RPMI8226 (cell line): ENCODE measurements at places on chromosomes 13 and 19.
A peak's percentile ranks its signal among the peaks of the same experiment; 100 is the strongest.

DNA sequence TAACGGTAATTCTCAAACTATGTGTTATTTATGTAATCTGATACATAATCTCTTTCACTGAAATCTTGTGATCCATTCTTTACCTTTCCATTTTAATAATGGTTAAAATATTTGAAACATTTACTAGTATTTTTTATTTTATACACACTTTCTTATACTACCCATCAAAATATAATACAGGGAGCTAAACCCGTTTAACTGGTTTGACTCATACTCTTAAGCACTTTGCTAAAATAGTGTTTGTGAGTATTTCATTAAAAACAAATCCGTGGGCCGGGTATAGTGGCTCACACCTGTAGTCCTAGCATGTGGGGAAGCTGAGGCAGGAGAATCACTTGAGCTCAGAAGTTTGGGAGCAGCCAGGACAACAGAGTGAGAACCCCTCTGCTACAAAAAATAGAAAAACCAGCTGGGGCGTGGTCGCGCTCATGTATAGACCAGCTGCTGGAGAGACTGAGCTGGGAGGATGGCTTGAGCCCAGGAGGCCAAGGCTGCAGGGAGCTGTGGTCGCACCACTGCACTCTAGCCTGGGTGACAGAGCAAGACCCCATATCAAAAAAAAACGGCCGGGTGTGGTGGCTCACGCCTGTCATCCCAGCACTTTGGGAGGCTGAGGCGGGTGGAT is 43.8 kb upstream of the DCUN1D2 start:
- no peak for DNase-seq

DNA sequence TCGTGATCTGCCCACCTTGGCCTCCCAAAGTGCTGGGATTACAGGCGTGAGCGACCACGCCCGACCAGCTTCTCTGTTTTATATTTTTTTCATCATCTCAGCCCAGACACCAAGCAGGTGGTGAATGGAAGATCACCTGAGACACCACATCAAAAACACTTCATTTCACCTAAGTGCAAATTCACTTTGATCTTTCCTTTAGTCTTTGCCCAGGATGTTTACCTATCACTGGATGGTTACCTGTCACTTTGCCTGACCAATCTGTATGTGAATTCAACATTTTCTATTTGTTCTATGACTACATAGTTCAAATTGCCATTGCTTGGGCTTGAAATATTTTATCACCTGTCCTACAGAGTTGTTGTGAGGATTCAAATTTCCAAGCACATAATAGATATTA is 65.7 kb downstream of the PAN3 start:
- DNase-seq, result no peak

- peak; percentile 81 for DNase-seq
Observed at GRCh38 chr19:925087-925525, 729 bp upstream of the ARID3A start.

DNA sequence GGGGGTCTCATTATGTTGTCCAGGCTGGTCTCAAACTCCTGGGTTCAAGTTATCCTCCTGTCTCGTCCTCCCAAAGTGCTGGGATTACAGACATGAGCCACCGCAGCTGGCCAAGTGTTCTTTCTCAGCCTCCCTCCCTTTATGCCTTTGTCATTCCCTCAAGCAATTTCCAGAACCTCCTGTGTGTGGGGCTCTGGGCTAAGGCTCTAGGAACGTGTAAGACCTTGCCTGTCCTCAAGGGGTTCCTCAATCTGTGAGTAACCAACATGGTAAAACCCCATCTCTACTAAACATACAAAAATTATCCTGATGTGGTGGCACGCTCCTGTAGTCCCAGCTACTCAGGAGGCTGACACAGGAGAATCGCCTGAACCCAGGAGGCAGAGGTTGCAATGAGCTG is 15.5 kb upstream of the SPACA4 start:
- no peak for DNase-seq

GRCh38 chr19:41887711-41888382 is 4.9 kb downstream of the ARHGEF1 start:
- DNase-seq, result no peak

DNA sequence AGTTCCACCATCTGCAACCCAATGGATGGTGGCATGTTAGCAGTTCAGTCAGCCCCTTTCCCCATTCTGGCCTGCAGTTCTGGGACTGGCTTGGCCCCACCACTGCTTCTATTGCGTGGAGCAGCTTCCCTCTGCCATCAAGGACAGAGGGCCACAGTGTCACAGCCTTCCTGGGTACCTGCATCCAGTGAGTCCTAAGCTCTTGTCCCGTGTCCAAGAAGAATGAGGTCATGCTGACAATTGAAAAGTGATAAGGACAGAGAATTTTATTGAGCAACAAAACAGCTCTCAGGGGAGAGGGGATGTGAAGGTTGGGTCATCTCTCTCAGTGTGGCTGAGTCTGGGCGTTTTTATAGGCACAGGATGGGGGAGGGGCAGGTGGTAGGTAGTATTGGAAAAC is 33.5 kb upstream of the SIN3B start:
- no peak for DNase-seq

DNA sequence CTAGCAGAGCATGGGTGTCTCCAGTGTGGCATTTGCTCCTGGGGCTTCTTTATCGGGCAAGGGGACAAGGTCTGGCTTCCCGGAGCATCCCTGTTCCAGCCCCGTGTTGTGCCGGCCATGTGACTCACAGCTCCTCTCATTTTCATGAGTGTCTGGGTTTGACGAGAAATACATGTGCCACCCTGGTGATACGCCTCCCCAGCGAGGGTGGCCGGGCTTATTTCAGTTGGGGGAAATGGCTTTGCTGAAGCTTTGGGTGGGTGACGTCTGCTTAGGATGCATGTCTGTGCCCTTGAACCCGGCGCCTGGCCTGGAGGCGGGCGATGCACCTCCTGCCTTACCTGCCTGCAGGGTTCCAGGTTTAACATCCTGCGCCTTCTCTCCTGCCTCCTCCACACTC is 61.9 kb upstream of the LDLR start:
- no peak for DNase-seq

DNA sequence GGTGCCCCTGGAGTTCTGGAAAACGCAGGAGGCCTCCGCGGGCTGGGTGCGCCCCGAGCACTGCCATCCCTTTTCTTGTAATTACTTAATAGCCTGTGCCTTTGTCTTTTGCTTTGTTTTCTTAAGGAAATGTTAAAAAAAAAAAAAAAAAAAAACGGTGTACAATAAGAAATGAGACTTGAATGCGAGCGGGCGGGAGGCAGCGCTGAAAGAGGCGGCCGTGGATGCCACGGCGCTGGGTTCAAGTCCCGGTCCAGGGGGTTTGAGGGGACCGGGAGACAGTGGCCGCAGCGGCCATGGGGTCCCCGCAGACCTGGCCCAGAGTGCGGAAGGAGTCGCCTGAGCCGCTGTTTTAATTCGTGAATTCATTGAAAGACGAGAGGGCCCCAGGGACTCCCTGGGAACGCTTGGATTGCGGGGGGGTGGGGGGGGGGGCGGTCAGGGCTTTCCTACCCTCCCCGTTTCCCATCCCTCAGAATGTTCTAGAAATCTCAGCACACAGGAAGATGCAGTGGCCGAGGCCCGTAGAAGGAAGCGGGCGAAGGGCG is 349.2 kb upstream of the ARGLU1 start:
- DNase-seq, result no peak

DNA sequence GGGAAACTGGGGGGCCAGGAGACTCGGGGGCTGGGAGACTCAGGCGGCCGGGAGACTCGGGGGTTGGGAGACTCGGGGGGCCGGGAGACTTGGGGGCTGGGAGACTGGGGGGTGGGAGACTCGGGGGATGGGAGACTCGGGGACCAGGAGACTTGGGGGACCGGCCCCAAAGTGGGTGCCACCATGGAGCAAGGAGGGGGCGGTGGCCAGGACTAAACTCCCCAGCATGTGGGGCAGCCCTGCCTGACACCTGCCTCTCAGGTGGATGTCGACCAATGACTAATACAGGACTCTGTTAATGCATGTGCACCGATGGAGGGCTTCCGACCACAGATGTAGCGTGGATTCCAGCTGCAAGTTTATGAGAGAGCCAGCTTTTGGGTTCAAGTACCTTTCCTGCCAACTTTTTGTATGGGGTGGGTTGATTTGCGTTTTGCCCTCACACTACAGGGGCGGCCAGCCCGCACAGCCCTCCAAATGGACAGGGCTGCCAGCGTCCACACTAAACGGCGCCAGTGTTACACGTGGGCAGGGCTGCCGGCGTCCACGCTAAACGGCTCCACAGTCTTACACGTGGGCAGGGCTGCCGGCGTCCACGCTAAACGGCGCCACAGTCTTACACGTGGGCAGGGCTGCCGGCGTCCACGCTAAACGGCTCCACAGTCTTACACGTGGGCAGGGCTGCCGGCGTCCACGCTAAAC is 62.2 kb downstream of the RASA3 start:
- DNase-seq, result no peak

GRCh38 chr13:41296879-41297646 is 14.0 kb upstream of the NAA16 start:
- no peak for DNase-seq

GRCh38 chr13:30163441-30163840 is 143.9 kb downstream of the KATNAL1 start:
- no peak for DNase-seq

DNA sequence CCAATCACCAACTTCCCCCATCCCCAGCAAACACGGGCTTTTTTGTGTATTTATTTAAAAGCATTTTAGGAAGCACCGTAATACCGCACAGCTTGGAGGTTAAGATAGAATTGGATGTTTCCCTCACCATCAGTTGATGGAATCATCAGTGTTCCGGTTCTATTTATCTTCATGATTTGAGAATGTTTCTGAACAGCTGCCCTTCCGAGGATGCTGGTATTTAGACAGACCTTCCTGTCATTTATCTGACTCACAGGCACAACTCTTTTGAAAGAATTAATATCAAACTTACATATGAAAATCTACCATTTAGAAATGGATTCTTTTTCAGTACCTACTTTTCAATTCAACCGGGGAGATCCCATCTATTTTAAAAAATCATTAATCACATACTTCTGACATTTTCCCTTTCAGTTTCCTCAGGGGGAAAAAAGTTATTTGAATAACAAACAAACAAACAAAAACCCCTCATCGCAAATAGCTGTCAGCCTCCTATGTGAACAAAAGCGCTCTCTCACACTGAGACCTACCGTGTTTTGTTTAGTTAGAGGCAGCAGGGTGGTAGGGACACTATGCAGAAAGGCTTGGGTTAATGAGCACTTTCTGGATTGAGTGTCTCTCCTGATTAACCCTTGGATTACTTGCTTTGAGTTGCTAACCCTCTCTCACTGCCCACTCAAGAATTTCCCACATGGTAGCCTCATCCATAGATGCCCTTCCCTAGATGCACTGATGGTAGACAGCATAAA is 189.3 kb downstream of the TM9SF2 start:
- DNase-seq, result no peak

DNA sequence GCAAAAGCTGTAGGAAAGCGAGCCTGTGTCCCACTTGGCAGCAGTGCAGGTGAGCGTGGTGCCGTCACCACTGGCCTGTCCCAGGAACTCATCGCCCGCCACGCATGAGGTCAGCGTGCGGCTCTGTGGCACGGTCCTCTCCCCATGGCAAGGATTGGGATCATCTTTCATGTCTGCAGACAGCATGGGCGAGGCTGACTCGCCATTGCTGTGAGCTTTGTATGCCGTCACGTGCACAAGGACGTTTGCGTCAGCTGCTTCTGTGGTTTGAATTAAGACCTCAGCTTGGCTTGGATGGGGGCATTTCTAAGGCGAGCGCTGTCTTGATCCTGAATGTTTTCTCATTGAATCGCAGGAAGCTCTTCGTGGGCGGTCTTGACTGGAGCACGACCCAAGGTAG is 9.8 kb downstream of the DAZAP1 start:
- DNase-seq, result no peak

GRCh38 chr19:18322318-18322758 is 538 bp downstream of the LSM4 start:
- DNase-seq, result peak; percentile 76

GRCh38 chr13:95497381-95497807 is 55.1 kb upstream of the CLDN10 start:
- no peak for DNase-seq

GRCh38 chr19:33505823-33506222 is 15.8 kb downstream of the PEPD start:
- DNase-seq, result no peak

GRCh38 chr13:32737679-32738078 is 151.4 kb downstream of the PDS5B start:
- no peak for DNase-seq

- peak; percentile 29 for DNase-seq
Observed at GRCh38 chr13:48578516-48579164, 45.8 kb upstream of the RCBTB2 start.

- DNase-seq, result no peak
Observed at GRCh38 chr13:111249637-111250360, 70.6 kb upstream of the TEX29 start.

- no peak for DNase-seq
Observed at GRCh38 chr19:29528946-29529645, 3.3 kb downstream of the VSTM2B start.

GRCh38 chr13:90254437-90254836 is 1093.0 kb upstream of the MIR17HG start:
- DNase-seq, result no peak

GRCh38 chr19:12293777-12294248 is 870 bp downstream of the ZNF44 start:
- peak; percentile 85 for DNase-seq

- no peak for DNase-seq
Observed at GRCh38 chr13:102128216-102128810, 273.5 kb downstream of the FGF14 start.

DNA sequence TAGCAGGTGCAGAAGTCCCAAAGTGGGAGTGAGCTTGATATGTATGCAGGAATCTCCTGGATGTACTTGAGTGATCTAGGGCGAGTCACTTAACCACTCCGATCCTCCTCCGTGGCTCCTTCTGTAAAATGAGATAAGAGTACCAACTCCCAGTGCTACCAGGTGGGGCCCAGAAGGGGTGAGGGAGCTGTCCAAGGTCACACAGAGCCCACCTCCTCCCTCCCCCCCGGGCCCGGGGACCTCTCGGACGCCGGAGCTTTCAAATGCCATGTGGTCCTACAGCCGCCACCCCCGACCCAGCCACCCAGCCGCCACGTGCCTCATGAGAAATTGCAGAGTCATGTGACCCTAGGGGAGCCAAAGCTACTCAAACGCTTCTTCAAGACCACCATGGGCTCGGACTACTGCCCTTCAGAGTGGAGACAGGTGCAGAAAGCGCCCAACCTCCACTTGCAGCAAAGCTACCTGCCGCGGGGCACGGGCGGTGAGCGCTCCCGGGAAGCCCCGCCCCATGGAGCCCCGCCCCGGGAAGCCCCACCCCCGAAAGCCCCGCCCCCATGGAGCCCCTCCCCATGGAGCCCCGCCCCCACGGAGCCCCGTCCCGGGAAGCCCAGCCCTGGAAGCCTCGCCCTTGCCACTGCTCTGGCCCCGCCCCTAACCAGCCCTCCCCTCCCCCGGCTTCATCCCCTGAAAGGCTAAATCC is 10.1 kb upstream of the ZNF358 start:
- peak; percentile 71 for DNase-seq

GRCh38 chr13:63433546-63434150 is 2018.0 kb upstream of the PCDH20 start:
- DNase-seq, result no peak
